ENCODE measurements at places on chromosomes 4 and X. TPM values are rescaled to one million over a fixed set of nuclear protein-coding genes. Genes with fewer than 3 reads are reported as not detected.

Gene WFS1
- total RNA-seq = 53.4 TPM

Gene VCX3B
- total RNA-seq = 29.7 TPM

DNA sequence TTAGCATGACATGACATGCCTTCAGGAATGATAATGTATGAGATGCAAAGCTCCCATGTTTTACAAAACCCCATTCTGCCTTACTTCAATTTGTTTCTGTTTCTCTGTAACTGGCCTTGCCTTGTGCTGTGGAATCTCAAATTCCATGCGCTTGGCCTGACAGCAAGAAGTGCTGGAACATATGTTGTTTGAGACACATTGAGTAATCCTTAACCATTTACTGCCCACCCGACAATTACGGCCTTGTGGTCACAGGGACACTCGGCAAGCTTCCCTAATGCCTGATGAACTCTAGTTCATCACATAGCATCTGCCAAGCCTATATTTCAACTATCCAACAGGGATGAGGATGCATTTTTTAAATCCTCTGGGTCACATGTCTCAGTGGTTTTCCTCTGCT lies 226.4 kb upstream of the CASK start:
- no peak for DNase-seq
- no peaks in the 10 kb centered on the region for H3K36me3 ChIP-seq
- no peak overlapping the region for H3K27ac ChIP-seq

DNA sequence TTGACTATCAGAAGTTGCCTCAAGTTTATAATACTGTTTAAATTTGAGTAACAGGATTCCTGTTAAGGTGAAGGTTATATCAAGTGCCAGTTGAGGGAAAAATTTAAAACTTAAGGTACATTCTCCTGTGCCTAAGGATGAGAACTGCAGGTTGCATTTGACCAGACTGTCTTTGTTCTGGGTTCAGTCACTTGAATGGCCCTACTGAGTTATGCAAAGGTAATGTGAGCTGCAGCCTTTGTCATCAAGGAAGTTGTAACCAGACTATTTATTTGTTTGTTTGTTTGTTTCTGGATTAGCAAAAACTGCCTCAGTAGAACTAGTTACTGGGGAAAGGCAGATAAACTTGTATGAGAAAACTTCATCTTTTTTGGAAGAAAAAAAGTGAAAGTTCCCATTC lies 131.9 kb downstream of the ATOH1 start:
- no peak overlapping the region for H3K4me3 ChIP-seq
- DNase-seq = no peak
- no peaks in the 10 kb centered on the region for H3K4me1 ChIP-seq
- no peaks in the 10 kb centered on the region for H3K36me3 ChIP-seq
- no peak overlapping the region for H3K27ac ChIP-seq

DNA sequence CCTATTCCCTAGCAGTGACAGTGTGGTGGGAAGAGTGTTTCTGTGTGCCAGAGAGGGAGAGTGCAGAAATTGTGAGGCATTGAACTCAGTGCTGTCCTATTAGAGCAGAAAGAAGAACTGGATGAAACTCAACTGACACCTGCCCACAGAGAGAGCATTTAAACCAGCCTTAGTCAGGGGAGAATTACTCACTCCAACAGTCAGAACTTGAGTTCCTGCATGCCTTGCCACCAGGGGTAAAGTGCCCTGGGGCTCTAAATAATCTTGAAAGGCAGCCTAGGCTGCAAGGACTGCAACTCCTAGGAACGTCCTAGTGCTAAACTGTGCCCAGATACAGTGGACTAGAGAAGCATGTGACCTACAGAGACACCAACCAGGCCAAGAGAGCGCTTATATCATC lies 12.8 kb downstream of the CYSLTR1 start:
- no peaks in the 10 kb centered on the region for H3K27me3 ChIP-seq
- H3K27ac ChIP-seq = no peak overlapping the region
- no peaks in the 10 kb centered on the region for H3K4me1 ChIP-seq
- no peaks in the 10 kb centered on the region for H3K36me3 ChIP-seq
- no peak overlapping the region for H3K4me3 ChIP-seq
- DNase-seq = no peak

All from prostate gland (tissue), 2 donors.